Erythroblast (primary cell): ENCODE measurements at places on chromosomes 1 and 21.
A peak's percentile ranks its signal among the peaks of the same experiment; 100 is the strongest.

- DNase-seq, result no peak
Measured at GRCh38 chr1:231959225-231959884, 332.8 kb downstream of the DISC1 start.

DNA sequence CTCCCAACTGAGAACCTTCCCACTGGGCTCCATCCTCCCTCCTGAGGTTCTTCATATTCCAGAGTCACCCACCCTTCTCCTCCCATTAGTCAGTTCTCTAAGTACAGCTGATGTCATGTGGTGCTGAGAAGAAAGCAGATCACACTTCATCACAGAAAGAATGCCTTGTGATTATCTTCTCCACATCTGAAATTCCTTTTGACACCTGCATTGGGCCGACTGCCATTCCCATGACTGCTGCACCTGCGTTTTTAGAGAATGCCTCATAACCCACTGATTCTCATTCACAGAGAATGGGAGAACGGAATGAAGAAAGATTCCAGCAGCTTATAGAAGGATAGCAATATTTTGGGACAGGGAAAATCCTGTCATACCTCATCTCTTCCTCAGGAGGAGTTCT is 14.3 kb downstream of the LEPR start:
- DNase-seq, result no peak

DNA sequence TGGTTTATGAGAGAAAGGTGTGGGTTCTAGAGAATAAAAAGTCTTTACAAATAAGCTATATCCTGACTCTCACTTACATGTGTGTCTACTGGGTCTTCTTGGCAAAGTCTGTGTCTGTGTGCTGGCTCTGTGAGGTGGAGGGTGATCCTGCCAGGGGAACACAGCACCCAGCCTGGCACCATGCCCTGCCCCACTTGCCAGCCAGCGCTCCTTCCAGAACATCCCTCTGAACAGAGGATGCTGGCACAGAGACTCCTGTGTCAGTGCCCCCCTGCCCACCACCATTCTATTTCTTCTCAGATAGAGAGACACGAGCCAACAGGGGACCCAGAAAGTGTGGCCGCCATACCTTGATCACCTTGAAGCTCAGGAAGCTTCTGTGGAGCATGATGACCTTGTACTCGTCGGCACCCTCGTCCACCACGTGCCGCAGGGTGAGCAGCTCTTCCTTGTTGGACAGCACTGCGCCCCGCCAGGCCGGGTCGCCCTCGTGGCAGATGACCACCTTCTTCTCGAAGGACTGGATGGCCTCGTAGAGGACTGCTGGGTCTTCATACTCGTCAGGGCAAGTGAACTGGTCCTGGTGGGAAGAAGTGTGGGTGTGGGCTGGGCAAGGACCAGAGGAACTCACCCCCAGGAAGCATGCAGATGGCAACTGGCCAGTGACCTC is 49.7 kb downstream of the NTPCR start:
- no peak for DNase-seq

DNA sequence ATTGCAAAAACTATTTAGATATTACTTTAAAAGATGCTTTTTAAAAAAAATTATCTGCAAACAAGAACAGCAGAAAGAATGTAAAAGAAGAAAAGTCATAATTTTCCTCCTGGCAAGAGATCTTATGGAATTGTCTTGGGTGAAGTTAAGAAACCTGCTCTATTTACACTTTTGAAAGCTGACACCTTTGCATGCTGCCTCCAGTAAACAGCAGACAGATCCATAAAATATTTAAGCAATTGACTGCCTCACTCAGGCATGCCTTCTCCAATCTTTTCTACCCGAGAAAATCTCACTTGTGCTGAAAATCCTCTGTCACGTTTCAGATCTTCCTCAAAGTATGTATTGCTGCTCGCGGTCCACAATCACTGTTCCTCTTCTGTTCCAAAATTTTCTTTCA is 107.9 kb upstream of the ZP4 start:
- no peak for DNase-seq

DNA sequence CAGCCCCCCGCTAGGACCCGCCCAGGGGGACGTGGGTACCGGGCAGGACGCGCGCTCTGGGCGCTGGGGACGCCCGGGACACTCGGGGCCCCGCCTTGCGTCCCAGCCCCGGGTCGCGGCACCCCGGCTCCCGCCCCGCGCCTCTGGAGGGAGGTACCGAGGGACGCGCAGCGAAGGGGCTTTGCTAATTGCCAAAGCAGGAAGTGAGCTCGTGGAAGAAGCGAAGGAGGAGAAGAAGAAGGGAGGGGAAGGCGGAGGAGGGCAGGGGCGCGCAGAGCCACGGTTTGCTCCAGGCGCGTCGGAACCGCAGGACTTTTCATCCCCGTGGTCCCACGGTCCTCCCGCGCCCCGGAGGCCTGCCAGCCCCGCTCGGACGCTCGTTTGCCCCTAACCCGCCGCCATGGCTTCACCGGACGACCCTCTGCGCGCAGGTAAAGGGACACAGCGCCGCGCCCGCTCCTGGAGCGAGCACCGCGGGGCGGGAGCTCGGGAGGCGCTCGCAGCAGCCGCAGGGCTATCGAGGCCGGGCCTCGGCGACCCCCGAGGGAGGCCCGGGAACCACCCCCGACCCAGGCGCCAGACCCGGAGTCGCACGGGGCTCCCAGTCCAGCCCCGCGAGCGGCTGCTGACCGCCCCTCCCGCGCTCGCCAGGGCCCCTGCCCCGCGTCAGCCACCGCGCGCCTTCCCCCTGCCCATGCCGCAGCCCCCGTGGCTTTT is 1.3 kb downstream of the EDARADD start:
- DNase-seq, result peak; percentile 39

GRCh38 chr1:54254055-54254454 is 54.1 kb downstream of the MRPL37 start:
- DNase-seq, result no peak

- no peak for DNase-seq
Measured at GRCh38 chr1:230274254-230274653, 151.9 kb downstream of the PGBD5 start.

DNA sequence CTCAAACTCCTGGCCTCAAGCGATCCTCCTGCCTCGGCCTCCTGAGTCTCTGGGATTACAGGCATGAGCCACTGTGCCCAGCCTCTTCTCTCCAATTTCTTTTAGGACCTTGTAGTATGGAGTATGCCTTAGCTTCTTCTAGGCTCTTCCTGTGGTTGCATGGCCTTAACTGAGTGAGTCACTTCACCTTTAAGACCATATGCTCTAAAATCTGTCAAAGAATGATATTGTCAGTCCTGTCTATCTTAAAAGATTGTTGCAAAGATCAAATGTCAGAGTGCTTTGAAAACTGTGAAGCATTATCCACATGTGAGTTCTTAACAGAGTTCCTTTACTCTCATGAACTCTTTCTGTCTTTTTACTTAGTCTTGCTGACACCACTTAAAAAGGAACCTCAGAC is 37.2 kb downstream of the ATP2B4 start:
- no peak for DNase-seq

GRCh38 chr1:228213917-228214808 is 6.3 kb downstream of the OBSCN start:
- DNase-seq, result no peak

DNA sequence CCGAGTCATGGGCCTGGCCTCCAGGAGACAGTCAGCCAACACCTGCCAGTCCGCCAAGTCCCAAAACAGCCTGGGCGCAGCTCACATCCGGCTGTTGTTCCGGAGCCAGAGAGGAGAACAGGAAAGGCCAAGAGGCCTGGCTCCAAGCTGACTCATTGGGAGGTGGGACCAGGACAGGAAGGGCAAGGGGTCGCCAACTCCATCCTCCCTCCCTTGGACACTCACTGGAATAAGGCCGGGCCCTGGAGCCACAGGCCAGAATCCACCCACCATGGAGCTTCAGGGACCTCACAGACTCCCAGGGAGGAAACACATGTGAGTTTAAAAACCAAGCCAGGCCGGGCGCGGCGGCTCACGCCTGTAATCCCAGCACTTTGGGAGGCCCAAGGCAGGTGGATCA is 25.1 kb upstream of the CLIC4 start:
- no peak for DNase-seq

DNA sequence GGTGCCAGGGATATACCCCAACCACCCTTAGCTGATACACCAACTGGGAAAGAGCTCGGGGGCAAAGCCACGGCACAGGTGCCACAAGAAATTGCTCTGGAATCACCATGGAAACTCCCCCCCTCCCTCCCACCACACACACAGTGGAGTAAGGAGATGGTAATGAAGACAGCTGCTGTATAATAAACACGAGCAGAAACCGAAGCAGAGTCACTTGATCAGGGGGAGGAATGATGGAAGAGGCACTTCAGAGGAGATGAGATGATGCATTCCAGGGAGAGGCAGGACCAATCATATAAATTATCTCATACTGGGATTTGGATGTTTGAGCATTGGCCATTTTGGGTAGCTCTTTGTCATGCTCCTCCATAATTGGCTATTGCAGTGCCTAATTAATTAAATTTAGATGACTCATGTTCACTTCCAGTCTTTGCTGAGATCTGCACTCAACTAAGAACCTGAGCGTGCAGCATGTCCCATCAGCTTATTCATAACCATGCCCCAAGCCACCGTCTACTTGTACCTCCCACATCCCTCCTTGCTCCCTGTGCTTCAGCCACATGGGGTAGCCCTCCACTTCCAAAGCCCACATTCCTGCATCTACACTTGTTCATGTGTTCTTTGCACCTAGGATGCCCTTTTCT is 189.5 kb downstream of the ZSCAN20 start:
- no peak for DNase-seq

DNA sequence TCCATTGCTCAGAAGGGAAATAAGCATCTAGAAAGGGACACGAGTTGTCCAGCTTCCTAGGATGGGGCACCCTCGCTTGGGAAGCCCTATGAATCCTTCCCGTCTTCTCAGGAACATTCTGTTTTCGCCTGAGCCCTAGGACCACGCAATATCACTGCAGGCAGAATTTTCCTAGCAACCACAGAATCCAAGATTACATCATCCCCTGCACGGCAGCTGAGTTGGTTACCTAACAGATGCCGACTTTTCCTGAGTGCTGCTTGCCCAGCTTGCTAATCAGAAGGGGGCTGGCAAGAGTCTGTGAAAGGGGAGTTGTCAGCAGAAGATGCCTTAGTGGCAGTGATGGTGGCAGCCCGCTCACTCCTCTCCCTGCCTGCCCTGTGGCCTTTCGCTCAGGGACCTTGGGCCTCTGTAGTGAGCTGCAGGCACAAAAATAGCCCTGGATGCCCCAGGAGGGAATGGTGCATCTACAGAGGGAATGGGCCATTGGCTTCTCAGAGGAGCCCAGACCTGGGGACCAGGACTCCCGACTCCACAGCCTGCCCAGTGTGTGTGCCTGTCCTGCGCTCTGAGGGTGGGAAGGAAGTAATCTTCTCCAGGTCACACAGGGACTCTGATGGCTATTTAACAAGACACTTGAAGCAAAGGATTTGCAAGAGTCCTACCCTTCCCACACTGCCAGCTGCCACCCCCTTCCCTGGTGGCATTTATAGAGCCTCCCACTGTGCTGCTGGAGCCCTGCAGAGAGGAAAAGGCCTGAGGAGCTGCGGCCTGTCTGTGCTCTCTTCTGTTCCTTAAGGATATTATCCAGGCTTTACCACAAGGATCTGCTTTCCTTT is 28.9 kb upstream of the CLSTN1 start:
- no peak for DNase-seq
